Small intestine (tissue), 16 donors: ENCODE measurements at places on chromosomes 2 and 18. TPM values are rescaled to one million over a fixed set of nuclear protein-coding genes. Genes with fewer than 3 reads are reported as not detected.

Gene SKOR2
- not detected for polyA plus RNA-seq

Gene DTNB
- 2.4 TPM for polyA plus RNA-seq

Gene MEMO1
- 33.4 TPM for polyA plus RNA-seq

- no peak overlapping the region for H3K27ac ChIP-seq
- peaks cover 2% of the 10 kb centered on the region for H3K4me1 ChIP-seq
- no peaks in the 10 kb centered on the region for H3K27me3 ChIP-seq
- H3K36me3 ChIP-seq = no peaks in the 10 kb centered on the region
Measured at GRCh38 chr2:105072039-105072438, 34.2 kb downstream of the MRPS9 start.

- H3K36me3 ChIP-seq = no peaks in the 10 kb centered on the region
- H3K27me3 ChIP-seq = no peaks in the 10 kb centered on the region
- H3K4me1 ChIP-seq = no peaks in the 10 kb centered on the region
- no peak for DNase-seq
- H3K4me3 ChIP-seq = no peak overlapping the region
Measured at GRCh38 chr18:55001394-55002024, 42.2 kb upstream of the CCDC68 start.
